COLO829 (cell line): ENCODE measurements at places on chromosomes 5 and 9.

- no peak for DNase-seq
Measured at GRCh38 chr9:120528829-120529228, 51.1 kb downstream of the CDK5RAP2 start.

- no peak for DNase-seq
Measured at GRCh38 chr9:133106511-133107244, 14.4 kb downstream of the RALGDS start.

- DNase-seq = no peak
Measured at GRCh38 chr9:19269582-19269981, 39.1 kb downstream of the DENND4C start.

DNA sequence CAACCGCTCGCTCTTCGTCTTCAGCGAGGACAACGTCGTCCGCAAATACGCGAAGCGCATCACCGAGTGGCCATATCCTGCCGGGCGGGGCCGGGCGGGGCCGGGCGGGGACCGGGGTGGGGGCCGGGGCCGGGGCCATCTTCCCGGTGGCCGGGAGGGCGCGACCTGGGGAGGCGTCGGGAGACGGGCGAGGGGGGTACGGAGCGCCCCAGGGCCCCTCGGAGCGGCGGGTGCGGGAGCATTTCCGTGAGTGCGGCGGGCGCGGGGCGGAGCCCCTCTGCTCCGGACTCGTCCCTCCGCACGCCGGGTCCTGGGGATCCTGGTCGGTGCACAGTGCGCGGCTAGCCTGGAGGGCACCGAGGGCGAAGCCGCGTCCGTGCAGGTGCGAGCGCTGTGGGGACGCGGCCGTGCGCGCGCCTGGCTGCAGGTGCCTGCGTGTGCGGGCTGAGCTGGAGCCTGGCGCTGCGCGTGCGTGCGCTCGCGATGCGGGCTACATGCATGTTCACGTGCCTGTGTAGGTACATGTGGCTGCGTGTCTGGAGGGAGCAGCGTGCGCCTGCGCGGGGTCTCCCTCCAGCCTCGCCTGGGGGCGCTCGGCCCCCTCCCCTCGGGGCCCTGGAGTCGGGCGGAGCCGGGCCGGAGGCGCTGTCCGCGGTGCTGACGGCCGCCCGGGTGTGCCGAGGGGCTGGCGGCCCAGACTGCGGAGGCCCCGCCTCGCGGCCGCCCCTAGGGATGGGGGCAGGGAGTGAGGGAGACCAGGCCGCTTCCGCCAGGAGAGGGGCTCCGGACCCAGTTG, 762 bp downstream of the CACNA1B start:
- DNase-seq = no peak

- no peak for DNase-seq
Measured at GRCh38 chr5:151868451-151868850, 56.2 kb downstream of the GLRA1 start.

DNA sequence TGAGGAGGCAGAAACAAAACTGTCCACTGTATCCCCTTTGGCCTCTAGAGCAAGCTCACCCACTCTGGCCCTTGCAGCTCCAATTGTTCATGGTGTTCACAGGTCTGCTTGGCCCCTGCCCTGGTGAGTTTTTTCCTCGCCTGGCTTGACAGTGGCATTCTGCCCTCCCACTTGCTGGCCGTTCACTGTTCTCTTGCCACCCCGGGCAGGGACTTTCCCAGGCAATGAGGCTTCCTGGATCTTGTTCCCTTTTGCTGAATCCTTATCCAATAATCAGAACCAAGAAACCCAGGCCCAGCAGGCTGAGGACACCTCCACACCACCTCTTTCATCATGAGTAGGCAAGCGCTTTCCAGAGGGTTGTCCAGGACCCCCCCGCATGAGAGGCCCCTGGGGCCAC, 31.2 kb downstream of the ZNF618 start:
- no peak for DNase-seq
